KBM-7 (cell line): ENCODE measurements at places on chromosomes 6 and 20.

- no peak for DNase-seq
Observed at GRCh38 chr20:61760321-61760720, 305.4 kb downstream of the TAF4 start.

DNA sequence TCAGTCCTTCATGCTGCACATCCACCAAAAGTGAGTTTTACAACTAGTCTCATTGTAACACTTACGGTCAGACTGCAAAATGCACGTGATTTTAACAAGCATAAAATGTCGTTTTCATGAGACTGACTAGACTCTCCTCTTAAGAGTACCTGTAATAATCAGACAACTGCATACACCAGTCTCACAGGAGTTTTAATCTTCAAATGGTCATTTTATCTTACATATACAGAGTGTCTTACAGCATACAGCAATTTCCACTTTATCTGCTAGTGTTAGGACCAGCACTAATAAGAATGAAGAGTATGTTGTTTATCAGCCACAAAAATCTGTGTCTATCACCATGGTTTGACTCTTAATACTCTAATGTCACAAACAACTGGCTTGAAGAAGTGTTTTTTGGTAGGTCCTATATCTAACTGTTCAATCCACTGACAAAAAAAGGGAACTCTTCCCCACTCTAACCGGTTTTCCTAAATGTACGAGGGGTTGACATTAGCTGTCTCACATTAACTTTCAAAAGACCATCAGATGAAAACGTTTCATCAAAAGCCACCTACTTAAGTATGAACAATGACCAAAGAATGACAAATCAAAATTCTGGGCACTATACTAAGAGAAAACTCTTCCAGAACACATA, 1.5 kb upstream of the ASF1A start:
- peak; percentile 28 for DNase-seq

- DNase-seq: no peak
Observed at GRCh38 chr20:49915118-49915379, 280 bp downstream of the SPATA2 start.

GRCh38 chr6:18997375-18997826, 610.3 kb downstream of the RNF144B start:
- peak; percentile 34 for DNase-seq

- DNase-seq: no peak
Observed at GRCh38 chr20:32332614-32333013, 25.5 kb upstream of the ASXL1 start.
